ENCODE measurements at places on chromosomes 4 and X.
A peak's percentile ranks its signal among the peaks of the same experiment; 100 is the strongest.

GRCh38 chrX:41350976-41351569 lies 17.1 kb downstream of the DDX3X start:
- no peak for DNase-seq

- no peak for DNase-seq
These were observed 156.4 kb downstream of the ARX start for GRCh38 chrX:24859211-24859841.

DNA sequence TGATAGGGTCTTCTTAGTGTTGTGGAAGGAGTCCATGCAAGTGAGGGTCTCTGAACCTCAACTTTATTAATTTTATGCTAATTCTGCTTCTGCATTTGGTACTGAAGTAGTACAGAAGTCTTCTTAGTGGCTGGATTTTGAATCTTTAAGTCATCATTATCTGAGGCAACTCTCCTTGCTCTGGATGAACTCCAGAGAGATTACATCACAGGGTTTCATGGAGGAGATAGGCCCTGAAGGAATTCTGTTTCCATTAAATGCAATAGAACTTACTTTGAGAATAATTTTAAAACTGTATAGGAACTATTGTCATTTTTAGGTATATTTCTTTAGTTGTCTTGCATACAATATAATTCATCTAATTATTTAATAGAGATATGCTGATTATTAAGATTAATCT lies 451.2 kb downstream of the FAT4 start:
- no peak for DNase-seq

GRCh38 chr4:169540774-169541173 lies 71.6 kb downstream of the NEK1 start:
- no peak for DNase-seq

DNA sequence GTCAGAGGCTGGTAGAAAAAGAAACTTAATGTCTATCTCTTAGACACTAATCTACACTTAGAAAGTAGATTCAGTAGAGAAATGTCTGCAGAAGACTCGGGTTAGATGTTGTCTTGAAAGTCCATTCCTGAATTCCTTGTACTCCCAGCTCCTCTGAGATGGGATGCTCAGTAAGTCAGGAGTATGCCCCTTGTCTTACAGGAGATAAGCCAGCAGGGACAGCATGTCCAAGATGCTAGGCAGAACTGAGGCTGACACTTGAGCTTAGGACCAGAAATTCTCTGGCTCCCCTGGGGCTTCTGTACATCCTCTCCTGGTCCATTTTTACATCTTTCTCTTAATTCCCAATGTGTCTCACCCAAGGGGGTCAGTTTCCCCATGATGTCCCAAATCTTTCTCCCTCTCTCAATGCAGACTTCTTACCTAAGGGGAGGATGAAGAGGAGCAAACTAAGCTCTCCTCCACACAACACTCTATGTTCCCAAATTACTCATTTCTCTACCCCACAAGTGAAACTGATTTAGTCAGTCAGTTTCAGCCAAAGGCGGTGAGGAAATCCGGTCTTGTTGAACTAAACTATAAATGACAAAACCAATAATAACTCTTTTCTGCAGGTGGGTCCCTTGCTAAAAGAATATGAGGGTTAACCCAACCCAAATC lies 558.2 kb upstream of the DIPK2B start:
- DNase-seq = peak; percentile 30

- DNase-seq = no peak
These were observed 545.8 kb downstream of the IQCM start for GRCh38 chr4:149269835-149270234.

GRCh38 chr4:52370576-52370975 lies 288.5 kb downstream of the USP46 start:
- DNase-seq = no peak

GRCh38 chr4:55884093-55884850 lies 30.8 kb downstream of the EXOC1 start:
- no peak for DNase-seq

- no peak for DNase-seq
These were observed 88.3 kb upstream of the PDLIM3 start for GRCh38 chr4:185623444-185624258.

- DNase-seq = no peak
These were observed 19.7 kb upstream of the BBS12 start for GRCh38 chr4:122712782-122713181.

DNA sequence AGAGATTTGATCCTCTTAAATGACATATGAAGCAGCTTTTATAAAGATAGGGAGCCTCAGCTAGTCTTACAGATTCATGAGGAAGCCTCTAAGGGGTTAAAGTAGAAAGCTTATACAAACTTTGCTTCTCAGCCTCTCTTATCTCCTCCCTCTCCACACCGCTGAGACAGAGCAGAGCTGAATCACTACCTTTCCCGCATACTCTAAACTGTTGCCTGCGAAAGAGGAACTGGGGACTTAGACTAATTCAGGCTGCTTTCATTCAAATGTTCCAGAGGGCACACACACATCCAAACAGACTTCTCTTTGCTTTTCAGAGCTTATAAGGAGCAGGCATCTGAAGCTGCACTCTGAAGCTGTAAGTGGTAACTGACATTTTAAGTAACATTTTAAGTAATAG lies at the start of gene SERTM2:
Gene SERTM2 (plus strand): TSS at position 169 of the 400 bp plus-strand sequence. CDS start 7,213 bp downstream, outside the sequence.
- no peak for DNase-seq

GRCh38 chr4:60794372-60794771 lies 405.8 kb upstream of the ADGRL3 start:
- DNase-seq = no peak

DNA sequence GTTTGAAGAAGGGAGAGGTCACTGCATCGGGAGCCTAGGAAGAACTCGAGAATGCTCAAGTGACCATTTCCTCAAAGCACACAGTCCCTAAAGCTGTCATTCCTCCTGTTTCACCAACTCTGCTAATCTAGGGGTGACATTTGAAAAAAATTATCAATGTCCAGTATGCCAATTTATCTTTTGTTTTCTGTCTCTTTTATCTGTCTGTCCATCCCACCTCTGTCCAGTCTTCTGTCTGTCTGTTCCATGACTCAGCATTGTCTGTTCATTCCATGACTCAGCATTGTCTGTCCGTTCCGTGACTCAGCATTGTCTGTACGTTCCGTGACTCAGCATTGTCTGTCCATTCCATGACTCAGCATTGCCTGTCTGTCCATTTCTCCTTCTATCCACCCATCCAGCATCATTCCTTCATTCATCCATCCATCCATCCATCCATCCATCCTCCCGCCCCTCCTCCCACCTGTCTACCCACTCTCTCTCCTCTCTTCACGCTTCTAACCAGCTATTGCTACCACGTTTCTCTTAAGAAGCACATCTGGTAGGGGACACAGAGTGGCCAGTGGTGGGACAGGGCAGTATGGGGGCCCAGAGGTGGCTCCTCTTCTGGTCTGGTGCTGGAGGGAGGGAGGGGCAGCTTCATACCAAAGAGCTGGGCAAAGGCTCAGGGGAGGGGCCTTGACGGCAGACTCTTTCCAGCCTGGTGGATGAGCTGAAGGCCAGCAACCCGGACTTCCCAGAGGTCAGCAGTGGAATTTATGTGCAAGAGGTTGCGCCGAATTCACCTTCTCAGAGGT lies 34.1 kb downstream of the HTRA3 start:
- DNase-seq = no peak

GRCh38 chr4:70936200-70936787 lies 34.1 kb downstream of the MOB1B start:
- DNase-seq = no peak
